ENCODE measurements at places on chromosomes 7 and 10. TPM values are rescaled to one million over a fixed set of nuclear protein-coding genes. Genes with fewer than 3 reads are reported as not detected.

Gene C10orf53
- total RNA-seq = not detected

Gene PPP1R17
- total RNA-seq = not detected

DNA sequence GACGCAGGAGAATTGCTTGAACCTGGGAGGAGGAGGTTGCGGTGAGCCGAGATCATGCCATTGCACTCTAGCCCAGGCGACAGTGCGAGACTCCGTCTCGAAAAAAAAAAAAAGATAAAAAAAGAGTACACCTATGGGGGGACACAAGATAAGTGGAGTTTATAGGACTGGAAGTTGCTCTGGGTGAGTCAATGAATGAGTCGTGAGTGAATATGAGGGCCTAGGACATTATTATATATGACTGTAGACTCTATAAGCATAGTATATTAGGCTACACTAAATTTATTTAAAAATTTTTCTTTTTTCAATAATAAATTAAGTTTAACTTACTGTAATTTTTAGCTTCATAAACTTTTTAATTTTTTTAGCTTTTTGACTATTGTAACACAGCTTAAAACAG lies 19.4 kb upstream of the SGCE start:
- DNase-seq = no peak

DNA sequence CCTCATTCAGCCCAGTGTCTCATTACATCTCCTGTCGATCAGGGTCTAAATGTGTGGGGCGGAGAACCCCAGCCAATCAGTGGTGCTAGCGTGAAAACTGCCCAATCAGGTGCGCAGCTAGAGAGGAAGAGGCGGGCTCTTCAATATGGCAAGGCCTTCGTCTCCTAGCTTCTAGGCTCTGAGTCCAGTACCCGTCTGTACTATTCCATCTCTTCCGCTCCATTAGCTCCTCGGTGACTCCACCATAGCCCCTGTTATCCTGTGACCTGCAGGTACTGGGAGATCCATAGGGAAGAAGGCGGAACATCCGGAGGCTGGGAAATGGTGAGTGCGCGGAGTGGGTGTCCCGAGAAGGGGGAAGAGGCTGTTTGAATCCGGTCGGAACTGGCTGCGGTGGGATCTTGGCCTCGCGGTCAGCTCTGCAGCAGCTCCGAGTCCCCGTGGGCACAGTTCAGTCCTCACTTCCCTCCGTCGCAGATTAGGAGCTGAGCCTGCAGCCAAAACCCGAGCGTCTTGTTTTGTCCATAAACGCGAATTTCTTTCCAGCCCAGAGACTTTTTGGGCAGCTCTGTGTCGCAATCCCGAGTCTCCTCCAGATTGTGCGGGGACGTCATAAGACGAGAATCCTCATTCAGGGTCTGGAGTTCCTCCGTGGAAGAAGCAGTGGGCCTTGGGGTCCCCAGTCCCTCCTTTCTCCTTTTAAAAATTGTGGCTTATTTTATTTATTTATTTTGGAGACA lies at the start of gene ZNF727:
Gene ZNF727, plus strand, starts transcription at position 134 of the 740 bp plus-strand sequence. Its CDS starts 188 bp downstream, at position 322.
- peak; percentile 68 for DNase-seq

DNA sequence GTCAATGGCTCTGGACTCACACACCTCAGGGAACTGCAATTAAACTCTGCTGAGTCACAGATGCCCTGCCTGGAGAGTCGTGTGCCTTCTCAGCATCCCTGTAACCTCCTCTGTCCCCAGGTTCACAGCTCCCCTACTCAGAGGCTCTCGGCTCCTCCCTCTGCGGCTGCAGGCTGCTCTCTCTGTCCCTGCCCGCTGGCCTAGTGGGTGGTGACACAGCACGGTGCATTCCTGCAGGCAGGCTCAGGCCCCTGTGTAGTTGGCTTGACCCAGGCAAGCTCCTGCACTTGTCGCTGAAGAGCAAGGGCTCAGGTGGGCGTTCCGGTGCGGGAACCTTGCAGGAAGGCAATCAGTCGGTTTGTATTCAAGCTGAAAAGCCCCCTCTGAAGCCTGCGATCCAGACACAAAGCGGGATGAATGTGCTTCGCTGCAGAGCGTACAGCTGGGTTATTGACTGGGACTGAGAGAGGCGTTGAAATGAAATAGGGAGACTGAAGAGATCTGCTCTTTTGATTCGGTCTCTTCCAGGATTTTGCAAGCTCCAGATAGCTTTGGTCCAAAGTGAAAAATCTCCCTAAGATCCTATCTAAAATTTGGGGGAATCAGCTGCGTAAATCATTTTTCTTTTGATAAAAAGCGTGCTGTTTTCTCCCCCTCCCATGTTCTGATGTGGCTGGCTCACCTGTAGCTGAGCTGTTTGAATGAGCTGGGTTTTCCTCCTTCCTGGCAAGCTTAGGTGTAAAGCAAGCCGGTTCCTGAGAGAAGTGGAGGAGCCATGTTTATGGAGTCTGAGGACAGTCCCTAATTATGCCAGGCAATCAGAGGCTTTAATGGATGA lies 208.7 kb upstream of the PHYHIPL start:
- peak; percentile 33 for DNase-seq

DNA sequence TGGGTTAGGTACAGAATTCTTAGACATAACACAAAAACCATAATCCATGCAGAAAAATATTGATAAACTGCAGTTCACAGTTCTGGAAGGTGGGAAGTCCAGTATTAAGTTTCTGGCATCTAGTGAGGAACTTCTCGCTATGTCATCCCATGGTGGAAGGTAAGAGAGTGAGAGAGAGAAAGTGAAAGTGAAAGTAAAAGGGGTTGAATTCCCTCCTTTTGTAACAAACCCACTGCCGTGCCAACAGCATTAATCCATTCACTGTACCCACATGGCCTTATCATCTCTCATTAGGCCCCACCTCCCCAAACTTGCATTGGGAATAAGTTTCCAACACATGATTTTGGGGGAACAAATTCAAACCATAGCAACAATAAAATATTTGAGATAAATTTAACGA lies 17.1 kb downstream of the ZNF485 start:
- no peak for DNase-seq

DNA sequence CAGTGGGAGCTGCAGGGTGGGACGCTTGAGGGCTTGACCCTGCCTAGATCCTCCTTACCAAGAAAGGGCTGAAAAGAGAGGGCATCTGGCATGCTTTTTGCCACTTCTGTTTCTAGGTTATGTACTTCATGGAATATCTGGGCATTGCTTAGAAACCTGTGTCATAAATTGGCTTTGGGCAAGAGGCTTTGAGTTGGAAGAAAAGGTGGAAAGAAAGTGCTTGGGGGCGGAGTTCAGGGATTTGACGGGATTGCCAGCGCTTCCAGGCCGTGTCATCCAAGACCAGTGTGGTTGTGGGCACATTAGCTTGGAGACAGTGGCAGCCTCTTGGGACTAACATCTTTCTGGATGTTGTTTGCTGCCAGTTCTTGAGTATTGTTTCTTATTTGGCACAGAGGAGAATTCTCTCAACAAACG lies 825 bp downstream of the ZNF862 start:
- DNase-seq = no peak

- DNase-seq = no peak
Measured at GRCh38 chr10:4807761-4808507, 18.1 kb upstream of the AKR1E2 start.

DNA sequence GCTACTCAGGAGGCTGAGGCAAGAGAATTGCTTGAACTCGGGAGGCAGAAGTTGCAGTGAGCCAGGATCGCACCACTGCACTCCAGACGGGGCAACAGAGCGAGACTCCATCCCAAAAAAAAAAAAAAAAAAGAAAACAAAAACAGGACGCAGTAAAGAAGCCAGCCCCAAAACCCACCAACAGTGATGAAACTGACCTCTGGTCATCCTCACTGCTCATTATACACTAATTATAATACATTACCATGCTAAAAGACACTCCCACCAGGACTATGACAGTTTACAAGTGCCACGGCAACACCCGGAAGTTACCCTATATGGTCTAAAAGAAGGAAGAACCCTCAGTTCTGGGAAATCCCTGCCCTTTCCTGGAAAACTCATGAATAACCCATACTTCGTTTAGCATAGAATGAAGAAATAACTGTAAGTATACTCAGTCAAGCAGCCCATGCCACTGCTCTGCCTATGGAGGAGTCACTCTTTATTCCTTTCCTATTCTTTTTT lies 40.0 kb upstream of the EIF4H start:
- no peak for DNase-seq

DNA sequence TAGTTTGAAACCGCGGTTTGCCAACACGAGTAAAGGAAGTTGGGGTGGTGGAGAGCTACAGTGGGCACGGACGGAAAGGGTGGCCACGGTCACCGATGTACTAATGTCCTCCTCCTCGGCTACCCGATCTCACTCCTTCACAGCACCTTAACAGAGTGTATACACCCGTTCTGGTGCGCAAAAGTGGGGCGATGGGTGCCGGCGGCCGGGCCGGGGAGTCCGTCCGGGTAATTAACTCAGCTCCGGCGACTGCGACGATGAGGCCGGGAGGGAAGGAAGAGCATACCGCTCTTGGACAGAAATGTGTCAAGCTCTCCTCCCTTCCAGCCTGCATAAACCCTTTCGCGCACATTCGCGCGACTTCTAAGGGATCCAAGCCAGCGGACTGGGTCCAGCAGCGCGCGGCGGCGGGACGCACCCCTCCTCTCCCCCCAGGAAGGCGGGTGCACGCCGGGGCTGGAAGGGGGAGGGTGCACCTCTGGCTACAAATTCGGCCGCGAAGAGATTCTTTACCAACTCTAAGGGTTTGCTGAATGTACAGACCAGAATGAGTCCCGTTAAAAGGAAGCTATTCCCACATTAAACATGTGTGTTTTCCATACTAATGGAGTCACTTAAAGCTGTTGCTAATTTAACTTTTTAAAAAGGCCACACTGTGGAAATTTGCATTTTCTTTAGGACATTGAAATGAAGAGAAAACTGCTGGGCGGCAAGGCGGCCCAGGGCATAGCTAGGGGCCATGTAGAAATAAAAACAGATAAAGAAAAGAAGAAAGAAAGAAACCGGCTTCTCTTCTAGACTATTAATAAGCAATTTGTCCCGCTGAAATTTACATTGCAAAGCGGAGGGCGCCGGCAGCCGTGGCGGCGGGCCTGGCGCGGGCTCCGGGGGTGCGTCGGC lies 6.6 kb upstream of the EBF3 start:
- peak; percentile 77 for DNase-seq

GRCh38 chr10:130378556-130379400 lies 242.6 kb downstream of the GLRX3 start:
- no peak for DNase-seq

GRCh38 chr7:111752022-111752582 lies 189.8 kb upstream of the IMMP2L start:
- no peak for DNase-seq

- DNase-seq = no peak
Measured at GRCh38 chr7:157475601-157476000, 138.8 kb downstream of the DNAJB6 start.
